ENCODE measurements at places on chromosomes 5 and 9.

DNA sequence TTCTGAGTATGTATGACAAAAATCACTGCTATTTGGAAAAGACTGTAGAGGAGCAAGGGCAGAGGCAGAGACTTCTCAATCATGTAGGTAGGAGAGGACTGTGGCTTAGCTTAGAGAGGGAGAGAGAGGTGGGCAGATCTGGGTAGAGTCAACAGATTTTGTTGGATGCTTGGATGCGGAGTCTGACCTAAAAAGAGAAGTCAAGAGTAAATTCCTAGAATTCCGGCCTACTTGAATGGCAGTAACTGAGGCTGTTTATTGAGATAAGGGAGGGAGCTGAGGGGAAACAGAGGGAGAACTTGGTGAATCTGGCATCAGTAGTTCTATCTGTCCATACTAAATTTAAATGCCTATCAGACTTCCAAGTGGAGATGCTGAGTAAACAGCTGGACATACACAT, 2.4 kb downstream of the TICAM2 start:
- DNase-seq: no peak

DNA sequence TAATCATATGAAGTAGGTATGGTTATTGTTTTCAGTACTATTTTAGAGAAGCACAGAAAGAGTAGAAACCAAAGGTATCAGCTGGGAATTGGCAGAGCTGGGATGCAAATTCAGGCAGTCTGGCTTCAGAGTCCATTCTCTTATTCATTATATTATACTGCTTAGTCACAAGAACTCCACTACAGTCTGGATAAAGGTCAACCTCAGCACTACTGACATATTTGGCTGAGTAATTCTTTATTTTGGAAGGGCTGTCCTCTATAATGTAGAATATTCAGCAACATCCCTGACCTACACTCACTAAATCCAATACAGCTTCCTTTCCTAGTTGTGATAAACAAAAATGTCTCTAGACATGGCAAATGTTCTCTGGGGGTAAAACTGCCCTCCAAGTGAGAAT, 37.6 kb downstream of the PTGER4 start:
- DNase-seq: no peak

- no peak for DNase-seq
Measured at GRCh38 chr9:95801797-95802196, 73.7 kb upstream of the ERCC6L2 start.

DNA sequence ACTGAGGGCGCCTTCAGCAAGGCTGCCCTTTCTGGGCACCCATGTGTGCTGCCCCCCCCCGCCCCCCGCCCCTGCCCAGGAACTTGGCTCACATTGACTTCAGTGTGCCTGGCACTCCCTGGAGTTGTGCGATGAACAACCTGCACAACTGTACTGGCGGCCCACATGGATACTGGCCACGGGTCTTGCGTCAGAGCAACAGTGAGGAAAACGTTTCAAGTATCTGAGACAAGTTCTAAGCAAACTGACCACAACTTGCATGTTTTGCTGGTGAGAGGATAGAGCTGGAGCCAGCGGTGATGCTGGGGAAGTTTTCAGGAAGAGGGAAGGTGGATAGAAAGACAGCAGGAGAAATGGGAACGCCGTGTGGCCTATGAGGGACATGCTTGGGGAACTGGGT, 45.4 kb downstream of the HABP4 start:
- DNase-seq: no peak

- no peak for DNase-seq
Measured at GRCh38 chr5:151700820-151701219, 14.1 kb upstream of the SPARC start.

- no peak for DNase-seq
Measured at GRCh38 chr9:76023715-76024195, 133.3 kb downstream of the PCSK5 start.

DNA sequence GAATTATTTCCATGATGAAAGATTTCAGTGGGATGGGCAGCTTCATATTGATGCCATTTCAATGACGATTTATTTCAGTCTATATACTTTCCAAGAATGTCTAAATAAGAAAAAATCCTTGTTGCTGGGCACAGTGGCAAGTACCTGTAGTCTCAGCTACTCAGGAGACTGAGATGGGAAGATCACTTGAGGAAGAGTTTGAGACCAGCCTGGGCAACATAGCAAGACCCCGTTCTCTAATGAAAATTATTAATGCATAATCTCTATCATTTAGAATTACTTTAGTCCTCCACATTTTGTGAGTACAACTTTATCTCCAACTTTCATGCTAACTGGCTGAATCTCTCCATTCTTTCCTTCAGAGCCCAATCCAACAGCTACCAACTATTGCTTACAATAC, 52.5 kb downstream of the PTBP3 start:
- no peak for DNase-seq

- peak; percentile 36 for DNase-seq
Measured at GRCh38 chr5:139263536-139263935, 30.0 kb upstream of the MATR3 start.

DNA sequence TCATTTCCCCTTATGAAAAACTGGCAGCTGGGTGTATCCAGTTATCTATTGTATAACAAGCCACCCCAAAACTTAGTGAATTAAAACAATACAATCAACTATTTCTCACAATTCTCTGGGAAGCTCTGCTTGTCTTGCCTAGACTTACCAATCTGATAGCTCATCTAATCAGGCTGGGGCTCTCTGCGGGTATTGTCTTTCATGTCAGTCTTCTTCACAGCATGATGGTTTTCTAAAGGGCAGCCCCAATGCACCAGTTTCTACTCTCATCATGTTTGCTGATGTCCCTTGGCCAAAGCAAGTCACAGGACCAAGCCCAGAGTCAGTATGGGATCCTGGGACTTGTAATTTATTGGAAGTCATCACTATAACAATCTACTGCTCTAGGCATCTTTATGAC, 433.5 kb downstream of the KIAA0825 start:
- no peak for DNase-seq

DNA sequence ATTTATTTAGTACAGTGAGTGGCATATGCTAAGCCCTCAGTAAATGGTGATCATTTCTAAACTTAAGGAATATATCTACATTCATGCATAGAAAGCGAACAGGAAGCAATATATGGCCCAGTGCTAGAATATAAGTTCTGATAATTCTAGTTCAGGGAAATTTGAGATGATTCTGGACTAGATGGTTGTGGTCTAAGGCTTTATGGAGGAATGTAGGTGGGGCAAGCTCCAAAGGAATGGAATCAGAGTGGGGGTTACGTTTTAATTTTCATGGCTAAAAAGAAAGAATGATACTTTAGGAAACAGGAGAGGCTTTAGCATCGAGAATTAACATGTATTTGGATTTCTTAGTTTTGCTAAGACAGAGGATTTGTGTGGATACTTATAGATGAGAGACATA, 56.1 kb downstream of the MTREX start:
- DNase-seq: no peak

GRCh38 chr9:21590058-21590996, 108.2 kb upstream of the IFNE start:
- no peak for DNase-seq

DNA sequence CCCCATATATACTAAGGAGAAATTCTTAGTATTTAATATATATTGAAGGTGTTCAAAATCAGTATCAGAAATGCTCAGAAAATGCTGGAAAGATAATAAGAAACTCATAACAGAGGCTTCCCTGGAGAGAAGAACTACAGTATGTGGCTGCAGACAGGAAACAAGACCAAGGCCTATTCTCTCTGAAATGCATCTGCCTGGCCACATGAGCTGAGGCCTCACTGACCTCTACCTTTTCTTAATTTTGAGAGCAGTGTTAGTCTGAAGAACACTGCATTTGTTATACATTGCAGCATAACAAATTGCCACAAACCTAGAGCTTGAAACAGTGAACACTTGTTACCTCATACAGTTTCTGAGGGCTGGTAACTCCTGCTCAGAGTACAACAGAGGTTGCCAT, 133.4 kb upstream of the SPEF2 start:
- DNase-seq: no peak

DNA sequence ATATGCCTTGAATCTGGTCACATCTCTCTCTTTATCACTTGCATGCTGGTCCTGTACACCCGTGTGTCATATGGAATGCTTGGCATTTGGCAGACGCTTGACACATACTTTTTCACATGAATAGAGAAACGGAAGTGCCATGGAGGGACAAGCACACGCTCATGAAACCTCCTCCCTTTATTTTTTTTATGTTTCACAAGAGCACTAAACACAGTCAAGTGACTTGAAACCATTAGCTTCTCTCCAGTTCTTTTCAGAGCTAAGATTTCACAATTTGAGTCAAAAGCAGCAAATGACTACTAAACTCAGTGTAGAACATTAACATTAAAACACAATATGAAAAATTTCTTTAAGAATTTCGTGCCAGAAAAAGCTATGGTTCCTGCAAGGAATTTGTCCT, 151.1 kb downstream of the DOCK2 start:
- DNase-seq: no peak

DNA sequence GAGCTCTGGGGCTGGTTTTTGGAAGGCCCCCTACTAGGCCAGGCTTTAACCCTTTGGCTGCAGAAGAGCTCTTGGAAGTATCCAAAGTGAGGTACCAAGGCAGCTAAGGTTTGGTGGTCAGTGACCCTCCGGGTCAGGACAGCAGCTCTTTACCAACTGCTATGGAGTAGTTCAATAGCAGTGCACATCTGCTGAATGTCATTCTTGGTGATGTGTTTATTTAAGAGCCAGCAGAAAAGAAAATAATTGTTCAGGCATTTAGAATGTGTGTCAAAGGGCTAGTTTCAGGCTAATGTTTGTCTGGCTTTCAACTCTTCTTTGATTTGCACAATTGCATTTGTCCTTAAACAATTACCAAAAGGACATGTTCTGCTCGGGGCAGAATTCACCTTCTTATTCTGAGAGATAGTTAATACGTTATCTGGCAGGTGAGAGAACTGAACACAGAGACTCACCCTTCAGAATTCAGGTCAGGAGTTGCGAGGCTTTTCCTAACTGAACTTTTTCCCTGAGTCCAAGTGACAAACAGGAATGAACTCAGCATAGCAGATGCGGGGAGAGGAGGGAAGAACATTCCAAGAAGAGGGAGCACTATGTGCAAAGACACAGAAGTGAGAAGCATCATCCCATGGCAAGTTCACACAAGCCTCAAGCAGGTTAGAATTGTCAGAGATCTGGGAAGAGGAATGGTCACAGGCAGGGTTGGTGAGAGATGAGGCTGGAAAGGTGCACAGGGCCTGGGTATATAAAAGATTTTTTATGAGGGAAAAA, 556.7 kb upstream of the TLE4 start:
- no peak for DNase-seq

GRCh38 chr9:98075332-98075805, 18.8 kb downstream of the NANS start:
- DNase-seq: no peak

GRCh38 chr9:14339746-14340145, 25.8 kb upstream of the NFIB start:
- DNase-seq: no peak

DNA sequence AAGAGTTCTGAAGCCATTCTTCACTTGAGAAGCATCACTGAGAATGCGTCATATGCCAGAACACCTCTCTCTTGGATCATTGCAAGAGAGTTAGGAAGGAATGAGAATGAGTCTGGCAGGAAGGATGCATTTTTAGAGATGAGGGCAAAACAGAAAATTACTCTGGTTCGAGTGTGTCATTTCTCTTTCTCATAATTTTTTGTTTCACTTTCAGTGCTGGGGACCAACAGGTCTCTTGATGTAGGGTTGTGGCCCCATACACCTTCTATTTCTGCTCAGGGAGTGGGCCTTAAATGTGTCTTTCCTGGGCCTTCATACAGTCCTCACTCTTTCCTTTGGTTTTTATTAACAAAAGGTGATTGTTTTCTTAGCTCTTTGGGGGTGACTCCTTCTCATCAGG, 302.4 kb downstream of the NR3C1 start:
- DNase-seq: no peak

DNA sequence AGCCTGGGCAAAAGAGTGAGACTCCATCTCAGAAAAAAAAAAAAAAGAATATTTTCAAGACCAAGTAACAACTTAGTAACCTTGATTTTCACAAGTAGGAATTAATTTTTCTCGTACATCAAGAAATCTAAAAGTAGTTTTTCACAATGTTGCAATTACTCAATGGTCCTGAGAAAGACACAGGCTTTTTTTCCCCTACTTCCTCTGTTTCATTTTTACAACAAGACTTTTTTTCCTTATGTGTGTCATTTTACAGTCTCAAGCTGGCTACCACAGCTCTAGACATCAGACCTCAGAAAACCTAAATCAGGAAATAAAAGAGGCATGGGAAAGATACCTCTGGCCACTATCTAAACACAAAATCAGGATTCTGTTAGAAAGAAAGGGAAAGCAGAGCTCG, 45.9 kb downstream of the WDR36 start:
- DNase-seq: no peak

GRCh38 chr9:107249131-107249533, 33.9 kb upstream of the RAD23B start:
- no peak for DNase-seq

- no peak for DNase-seq
Measured at GRCh38 chr9:35322075-35322885, 160.5 kb downstream of the UNC13B start.

- DNase-seq: no peak
Measured at GRCh38 chr9:113734826-113735225, 141.3 kb upstream of the ZNF618 start.

DNA sequence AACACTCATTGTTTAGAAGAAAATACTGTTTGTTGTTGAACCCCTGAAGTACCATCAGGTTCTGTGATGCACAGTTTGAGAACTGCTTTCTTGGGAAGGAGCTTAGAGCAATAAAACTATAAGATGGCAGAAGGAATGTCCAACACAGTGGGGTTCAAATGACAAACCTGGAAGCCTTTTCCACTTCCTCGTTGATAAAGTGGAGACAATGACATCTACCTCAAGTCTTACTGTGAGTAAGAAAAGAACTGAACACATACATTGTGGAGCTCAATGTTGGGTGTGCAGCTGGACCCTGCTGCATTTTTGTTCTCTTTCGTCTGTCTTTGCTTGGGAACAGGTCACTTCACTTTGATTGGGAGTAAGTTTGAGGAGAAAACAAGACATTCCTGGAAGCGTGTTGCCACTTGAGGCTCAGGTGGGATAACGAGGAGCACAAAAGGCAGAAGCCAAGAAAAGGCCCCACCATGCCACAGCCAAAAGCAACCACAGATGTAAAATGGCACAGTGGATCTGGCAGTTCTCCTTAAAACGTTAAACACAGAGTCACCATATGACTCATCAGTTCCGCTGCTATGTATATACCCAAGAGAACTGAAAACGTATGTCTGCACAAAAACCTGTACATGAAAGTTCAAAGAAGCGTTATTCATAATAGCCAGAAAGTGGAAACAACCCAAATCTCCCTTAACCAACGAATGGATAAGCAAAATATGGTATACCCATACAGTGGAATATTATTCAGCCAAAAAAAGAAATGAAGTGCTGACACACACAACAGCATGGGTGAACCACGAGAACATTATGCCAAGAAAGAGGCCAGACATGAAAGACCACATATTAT, 42.9 kb upstream of the SUB1 start:
- DNase-seq: no peak

- no peak for DNase-seq
Measured at GRCh38 chr9:129318121-129319075, 140.3 kb upstream of the IER5L start.

All from erythroblast (primary cell).